ENCODE measurements at places on chromosomes 2 and 18.

DNA sequence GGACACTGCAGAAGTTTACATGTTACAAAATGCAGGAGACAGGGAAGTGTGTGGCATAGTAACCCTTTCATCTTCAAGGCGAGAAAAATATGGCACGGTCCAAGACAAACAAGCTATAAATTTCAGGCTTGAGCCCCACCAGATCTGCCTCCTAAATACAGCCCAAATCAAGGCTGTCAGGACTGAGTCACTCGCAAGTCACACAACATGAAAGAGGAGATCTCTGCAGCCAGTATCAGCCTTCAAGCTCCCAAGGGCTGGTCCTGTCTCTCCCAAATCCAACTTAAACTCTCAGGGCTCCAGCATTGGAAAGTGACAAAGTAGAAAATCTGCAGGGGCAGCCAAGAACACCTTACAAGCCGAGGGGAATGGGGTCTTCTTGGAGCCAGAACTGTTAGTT is 106.3 kb upstream of the GATA6 start:
- DNase-seq: no peak

- peak; percentile 57 for DNase-seq
Measured at GRCh38 chr2:164910101-164910899, 45.0 kb downstream of the SLC38A11 start.

DNA sequence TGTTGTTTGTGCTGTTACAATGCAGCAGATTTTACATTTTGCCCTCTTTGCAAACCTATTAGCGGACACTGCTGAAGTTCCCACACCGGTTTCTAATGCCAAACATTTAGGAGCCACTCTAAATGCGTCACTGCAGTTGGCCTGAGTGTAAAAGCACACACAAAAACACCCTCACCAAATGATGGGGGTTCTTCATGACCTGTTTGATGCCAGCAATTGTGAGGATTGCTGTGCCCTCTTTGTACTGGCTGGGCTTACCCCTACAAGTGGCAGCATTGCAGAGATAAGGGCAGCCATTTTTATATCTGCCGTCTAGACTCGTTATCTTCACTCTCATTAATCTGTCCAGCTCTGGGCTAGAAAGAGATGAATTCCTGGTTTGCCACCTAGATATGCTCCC is 85.3 kb downstream of the NRP2 start:
- DNase-seq: no peak

GRCh38 chr2:7726989-7727388 is 809.8 kb downstream of the RNF144A start:
- no peak for DNase-seq

DNA sequence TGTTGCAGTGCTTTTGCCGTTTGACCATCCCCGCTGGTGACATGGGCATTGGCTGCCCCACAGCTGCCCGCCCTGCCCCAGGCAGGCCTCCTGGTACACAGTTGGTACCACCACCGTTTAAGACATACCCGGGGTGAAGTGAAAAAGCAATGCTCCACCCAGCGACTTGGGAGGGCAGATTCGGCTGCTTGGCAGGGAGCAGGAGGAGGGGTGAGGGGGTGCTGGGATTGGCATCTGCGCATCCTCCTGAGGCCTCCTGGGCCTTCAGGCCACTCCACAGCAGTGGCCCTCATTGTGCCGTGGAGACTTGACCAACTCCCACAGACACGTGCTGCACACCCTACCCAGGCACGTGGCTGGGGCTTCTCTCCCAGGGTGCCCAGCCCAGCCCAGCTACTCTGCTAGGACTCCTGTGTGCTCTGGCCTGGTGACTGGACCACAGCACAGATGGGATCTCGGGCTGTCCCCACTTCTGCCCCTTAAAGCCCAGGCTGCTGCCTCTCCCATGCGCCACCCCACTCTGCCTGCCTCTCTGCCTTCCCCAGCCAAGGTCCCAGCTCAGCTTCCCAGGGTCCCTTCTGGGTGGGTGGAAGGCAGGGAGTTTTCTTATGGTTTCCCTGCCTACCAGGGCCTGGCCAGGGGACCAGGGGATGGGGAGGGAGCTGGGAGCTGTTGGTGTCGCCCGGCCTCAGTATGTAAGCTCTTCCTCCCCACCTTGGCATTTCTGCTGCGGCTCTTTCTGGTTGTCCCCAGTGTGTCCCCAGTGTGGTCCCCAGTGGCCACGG is 157.0 kb upstream of the HS6ST1 start:
- DNase-seq: no peak

GRCh38 chr2:120793682-120794403 is 58.2 kb downstream of the GLI2 start:
- DNase-seq: no peak

DNA sequence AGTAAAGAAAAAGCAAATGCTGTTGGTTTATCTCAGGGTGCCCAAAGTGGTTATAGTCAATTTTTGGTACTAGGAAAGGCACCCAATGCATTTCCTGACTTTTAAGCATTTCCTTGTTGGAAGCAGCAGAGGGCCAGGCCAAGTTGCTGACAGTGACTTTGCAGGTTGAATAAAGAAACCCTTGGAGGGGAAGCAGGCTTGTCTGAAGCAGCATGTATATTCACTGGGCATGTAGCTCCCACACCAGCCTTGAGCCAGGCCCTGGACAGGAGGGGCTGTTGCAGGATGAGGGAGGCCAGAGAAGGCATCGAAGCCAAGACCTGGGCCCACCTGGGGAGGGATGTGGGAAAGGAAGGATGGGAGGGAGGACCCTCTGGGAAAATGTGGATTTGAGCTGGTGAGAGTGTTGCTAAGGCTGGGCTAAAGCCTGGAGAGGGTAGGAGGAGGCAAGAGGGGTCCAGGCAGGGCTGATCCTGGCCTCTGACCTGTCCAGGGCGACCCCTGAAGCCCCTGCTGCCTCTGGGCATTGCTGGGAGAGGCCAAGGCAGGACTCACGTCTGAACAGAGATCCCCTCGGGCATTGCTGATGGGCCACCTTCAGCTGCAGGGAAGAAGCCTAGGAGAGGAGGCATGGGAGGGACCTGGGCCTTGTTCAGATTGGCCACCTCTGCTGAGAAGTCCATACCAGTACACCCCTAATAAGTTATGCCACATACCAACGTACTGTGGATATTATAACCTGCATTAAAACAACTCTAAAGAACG is 79.6 kb downstream of the STPG4 start:
- DNase-seq: no peak

DNA sequence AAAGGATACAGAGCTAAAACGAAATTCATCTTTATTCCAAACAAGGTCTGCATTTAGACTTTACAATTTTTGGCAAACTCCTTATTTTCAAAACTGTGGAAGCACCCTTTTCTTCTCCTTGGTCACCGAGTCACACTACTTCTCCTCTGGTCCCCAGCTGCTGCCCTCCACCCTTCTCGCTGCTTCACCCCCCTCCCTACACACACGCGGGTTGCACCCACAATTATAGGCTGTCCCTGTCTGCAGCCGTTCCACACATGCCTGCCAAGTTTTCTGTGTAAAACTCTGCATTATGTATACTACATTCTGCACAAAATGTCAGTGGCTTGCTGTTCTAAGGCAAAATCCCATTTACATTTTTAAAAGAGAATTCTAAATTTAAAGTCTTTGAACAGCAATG is 63.5 kb downstream of the PTPN2 start:
- no peak for DNase-seq

DNA sequence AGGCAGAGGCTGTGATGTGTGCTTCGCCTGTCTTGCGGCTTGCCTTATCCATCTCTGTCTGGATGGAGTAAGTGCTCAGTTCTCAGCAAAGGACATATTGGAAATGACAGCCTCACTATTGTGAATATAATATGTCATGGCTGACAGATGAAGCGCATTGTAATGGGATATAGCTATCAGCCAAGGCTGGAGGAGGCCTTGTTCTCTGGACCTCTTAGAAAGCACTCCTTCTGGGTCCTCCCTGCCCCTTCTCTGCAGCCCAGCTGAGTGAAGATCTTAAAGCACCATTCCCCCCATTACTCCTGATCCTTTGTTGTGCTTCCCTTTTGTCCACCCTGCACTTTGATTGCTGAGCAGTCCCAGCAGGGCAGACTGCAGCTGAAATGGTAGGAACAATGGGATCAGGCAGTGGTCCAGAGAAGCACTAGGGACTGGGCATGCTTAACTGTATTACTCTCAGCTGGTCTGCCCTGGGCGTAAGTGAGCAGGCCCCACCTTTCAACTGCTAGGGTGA is 265.3 kb downstream of the SETBP1 start:
- no peak for DNase-seq

DNA sequence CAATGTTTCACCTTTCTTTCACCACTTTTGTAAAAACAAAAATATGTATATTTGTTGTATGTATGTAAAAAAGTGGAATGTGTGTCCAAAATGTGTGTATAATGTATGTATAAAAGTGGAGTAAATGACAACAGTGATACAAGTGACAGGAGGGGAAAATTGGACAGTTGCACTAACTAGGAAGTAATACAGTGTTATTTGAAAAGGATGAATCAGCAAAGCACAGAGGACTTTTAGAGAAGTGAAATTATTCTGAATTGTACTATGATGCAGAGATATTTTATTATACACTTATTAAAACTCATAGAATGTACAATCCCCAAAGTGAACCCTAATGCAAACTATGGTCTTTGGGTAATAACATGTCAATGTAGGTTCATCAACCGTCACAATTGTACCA is 331.3 kb upstream of the CNTNAP5 start:
- no peak for DNase-seq

DNA sequence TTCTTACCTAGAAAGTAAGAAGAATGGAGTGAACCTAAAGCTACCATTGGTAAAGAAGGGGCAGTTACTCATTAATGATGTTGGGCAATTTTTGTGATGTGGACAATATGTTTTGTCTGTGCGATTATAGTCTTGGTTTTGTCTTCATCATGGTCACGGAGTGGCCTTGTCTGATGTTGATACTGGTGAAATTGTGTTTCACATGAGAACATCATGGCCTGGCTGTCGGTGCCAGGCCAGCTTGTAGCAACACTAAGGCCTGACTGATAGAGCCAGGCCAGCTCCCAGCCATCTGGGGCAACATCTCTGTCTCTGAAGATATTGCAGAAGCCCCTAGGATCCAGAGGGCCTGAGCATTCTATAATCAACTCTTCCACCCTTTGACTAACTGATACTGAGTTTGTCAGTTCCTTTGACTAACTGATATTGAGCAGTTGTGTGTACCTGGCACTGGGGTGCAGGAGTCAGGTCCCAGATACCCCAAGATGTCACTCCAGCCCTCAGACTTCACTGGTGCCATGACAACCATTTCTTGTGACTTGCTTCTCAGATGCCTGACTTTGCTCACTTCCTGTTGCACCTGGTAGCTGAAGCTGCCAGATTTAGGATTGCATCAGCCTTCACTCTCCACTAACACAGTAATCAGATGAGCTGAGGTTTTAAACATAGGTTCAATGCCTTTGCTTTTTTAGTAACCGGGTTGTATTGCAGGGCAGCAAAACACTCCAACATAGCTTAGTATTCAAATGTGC is 62.5 kb downstream of the RPIA start:
- DNase-seq: peak; percentile 14

DNA sequence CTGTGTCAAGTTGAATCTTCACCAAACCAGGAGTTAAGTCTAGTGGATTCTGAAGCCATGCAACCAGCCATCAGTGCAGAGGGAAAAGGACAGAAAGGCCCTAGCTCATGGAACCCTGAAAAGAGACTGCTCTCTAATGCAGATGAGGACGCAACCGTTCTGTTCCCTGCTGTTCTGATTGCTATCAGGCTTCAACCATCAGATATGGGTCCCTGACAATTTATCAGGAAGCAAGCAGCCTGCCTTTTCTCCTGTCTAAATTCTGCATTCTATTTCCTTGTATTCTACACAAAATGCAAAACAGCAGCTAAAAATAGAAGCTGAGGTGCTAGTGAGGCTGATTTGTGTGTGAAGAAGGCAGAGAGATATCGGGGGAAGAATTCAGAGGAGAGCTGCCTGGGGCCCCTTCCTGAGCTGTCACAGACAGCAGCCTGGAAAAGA is 68.4 kb upstream of the RTN4 start:
- no peak for DNase-seq

- no peak for DNase-seq
Measured at GRCh38 chr2:102843764-102844443, 82.1 kb downstream of the TMEM182 start.

DNA sequence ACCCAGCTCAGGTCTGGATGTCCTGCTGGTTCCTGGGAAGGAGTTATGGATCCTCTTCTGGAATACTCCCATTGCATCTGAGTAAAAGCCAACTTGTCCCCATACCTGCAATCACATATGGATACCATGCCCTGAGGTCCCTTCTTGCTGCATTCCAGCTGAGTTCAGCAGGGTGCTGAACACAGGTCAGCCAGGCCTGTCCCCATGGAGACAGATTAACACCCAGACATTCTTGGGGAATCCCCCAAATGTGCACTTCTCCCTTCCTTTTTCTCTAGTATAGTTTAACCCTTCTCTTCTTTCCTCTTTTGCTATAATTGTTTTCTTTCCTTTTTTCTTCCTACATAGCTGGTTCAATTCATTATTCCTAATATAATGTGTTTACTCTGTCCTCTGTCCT is 799.6 kb upstream of the HS6ST1 start:
- no peak for DNase-seq

DNA sequence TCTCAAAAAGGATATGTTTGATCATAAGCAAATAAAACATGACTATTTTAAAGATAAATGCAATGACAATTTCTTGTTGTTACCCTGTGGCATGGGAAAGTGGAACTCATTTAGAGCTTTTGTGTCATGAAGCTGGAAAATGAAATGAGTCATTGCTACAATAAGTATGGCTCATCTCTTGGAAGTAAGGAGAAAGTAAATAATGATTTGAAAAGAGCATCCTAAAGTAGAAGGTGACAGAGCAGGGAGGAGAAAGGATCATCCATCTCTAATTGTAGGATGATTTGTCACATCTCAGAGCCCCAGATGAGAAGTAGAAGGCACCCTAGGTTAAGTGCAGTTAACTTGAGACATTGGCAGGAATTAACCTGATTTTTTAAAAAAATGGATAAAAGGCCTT is 200.5 kb downstream of the CPS1 start:
- DNase-seq: no peak

DNA sequence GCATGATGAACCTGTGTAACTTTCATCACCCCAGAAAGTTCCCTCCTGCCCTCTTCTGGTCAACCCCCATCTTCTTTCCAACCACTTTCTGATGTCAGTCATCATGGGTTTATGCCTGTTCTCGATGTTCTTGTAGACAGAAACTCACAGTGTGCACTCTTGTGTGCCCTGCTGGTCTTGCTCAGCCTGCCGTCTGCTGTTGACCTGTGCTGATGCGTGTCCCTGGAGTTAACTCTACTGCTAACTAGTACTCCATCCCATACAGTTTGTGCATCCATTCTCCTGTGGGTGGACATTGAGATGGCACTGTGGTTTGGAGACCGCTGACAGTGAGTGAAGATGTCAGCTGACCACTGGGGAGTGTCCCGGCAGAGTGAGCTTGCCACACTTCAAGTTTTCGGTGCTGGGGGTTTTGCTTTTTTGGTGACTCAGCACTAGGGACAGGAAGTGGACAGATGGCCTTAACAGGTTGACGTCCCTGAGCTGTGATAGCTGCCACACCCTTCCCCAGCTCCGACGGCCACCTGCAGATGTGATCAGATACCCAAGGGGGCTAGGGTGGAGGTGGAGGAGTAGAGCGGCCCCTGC is 14.8 kb downstream of the KLHL29 start:
- no peak for DNase-seq
